ENCODE measurements at places on chromosomes 3 and 15.

DNA sequence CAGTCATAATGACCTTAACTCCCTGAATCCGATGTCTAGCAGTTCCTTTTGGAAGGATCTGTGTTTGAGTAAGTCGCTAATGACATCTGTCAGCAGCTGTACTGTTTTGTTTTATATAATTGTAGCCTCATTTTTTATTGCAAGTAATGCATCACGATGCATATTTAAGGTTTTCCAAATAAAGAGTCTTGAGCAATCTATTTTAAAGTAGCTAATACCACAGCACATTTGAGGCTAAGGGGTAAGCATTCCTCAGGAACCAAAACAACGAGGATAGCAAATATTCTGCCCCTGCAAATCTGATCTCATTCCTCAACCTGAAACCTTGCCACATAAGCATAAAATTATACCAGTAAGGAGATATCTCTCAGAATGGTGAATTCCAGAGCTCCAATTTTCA lies 98.7 kb downstream of the TBC1D5 start:
- no peak for DNase-seq

GRCh38 chr3:106425916-106426315 lies 557.1 kb upstream of the CBLB start:
- no peak for DNase-seq

- DNase-seq, result no peak
Measured at GRCh38 chr3:141413801-141414689, 45.7 kb downstream of the ZBTB38 start.

- no peak for DNase-seq
Measured at GRCh38 chr15:58241872-58242271, 103.7 kb downstream of the AQP9 start.

DNA sequence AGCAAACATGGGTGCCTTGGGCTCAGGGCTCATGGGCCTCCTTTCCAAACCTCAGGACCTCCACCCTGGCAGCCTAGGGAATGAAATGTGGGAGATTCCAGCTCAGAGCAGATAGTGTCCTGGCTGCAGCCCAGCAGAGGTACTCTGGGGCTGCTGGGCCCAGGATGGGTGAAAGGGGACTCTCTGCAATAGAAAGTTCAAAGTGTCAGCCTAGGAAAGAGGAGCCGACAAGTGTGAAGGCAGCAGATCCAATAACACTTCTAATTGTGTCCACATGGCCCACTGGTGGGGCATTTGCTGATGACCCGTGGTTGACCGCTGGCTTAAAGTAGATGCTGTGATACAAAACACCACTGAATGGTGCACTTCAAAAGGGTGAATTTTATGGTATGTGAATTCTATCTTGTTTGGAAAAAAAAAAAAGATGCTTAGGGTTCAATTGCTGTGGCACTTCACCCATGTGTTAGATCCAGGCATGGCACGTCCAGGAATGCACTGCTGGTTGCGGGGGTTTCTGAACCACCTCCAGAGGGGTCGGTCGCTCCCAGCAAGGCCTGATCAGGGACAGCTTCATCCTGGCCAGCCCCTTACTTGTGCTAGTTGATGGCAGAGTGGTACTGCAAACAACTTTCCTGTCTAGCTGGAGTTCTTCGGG lies 20.9 kb downstream of the AMOTL2 start:
- no peak for DNase-seq

- no peak for DNase-seq
Measured at GRCh38 chr3:132549890-132550578, 47.0 kb upstream of the ACKR4 start.

DNA sequence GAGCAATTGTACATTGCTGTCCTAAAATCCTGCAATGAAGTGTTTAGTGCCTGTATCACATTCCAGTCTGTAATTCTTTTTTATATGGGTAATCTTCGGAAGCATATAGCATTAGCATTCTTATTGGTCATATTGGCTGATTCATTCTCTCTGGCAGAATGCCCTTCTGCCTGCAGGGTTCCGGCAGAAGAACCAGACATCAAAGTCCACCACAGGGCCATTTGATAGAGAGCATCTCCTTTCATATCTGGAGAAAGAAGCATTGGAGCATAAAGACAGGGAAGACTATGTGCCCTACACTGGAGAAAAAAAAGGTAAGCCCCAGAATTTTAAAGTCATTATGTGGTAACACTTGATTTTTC lies 39.6 kb downstream of the TMOD3 start:
- DNase-seq, result no peak

- no peak for DNase-seq
Measured at GRCh38 chr3:138327831-138328230, 1.8 kb downstream of the NME9 start.

- no peak for DNase-seq
Measured at GRCh38 chr15:39363761-39364586, 216.9 kb upstream of the THBS1 start.

- no peak for DNase-seq
Measured at GRCh38 chr3:71447803-71448202, 135.7 kb downstream of the FOXP1 start.
